ENCODE measurements at places on chromosomes 3 and 15.

- no peak for DNase-seq
These were observed 393.3 kb upstream of the CBLB start for GRCh38 chr3:106261915-106262683.

DNA sequence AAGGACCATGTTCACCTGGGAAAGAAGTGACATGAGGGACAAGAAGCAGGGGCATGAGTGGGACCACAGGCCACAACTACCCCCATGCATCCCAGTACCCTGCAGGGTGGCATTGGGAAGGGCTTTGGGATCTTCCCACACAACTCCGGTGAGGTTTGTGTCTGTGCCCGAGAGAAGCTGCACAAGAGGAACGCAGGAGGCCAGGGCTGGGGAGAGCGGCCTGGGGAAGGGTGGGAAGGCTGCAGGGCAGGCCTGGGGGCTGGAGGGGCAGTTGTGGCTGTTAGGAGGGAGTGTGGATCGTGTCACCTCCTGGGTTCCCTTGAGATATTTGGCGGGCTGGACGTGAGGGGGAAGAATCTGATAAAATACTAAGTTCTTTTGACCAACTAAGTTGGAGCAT is 25.3 kb upstream of the MFSD1 start:
- no peak for DNase-seq

DNA sequence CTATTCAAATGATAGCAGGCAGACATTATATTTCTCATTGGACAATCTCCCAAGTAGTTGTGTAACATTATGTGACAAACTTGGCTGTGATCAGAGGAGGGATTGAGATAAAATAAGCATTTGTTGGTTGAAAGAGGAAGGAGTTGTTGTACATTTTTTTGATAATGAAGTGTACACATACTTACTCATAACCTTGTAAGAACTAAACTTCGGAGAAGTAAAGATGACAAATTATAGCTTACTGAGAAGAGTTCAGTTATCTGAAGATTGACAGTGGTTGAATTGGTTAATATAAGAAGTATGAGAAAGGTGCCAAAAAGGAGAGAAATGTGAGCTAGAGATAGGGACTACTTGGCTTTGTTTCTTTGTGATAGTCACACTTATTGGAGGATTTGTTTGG is 32.6 kb downstream of the STT3B start:
- DNase-seq: no peak

DNA sequence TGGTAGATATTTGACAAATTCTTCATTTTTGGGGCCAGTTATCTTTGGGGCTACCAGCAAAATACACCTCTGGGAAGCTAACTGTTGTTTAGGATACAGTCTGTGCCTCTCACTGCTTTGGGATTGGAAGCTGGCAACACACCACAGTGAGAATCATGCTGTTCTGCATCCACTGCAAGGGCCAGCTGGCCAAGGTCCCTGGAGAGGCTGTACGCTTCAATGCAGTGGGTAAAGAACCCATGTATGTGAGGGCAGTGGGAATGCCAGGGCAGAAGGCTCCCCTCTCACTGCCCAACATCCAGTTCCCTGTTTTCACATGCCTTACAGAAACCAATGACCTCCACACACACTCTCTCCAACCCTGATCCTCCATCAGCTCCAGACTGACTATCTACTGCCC is 20.1 kb downstream of the ZDHHC3 start:
- no peak for DNase-seq

GRCh38 chr15:73244333-73244732 is 124.4 kb downstream of the HCN4 start:
- DNase-seq: peak; percentile 12

DNA sequence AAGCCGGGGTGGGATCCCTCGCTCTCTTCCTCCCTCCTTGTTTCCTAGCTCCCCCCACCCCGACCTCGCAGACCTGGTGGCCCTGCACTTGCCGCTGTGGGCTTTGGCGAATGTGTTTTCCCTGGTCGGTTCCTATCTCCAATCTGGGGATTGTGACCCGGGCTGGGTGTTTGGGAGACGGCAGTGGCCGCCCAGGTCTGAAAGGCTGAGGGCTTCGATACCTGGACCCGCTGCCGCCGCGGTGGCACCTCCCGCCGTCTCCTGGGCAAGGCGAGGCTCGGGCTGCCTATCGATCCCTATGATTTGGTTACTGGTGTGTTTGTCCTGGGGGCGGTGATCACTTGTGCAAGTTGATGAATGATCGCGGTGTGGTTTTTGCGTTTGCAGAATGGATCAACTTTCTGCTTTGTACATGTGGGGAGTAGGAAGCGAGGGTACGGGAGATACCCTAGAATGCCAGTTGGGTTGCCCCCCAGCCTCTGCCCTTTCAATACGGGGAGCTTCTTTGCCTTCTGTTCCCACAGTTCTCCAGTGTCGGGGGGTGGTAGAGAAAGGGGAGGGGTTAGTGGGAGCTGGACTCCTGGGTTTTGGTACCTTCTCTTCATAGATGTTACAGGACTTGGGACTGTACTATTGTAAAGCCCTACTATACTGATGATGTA is 3.0 kb downstream of the BBX start:
- peak; percentile 7 for DNase-seq

DNA sequence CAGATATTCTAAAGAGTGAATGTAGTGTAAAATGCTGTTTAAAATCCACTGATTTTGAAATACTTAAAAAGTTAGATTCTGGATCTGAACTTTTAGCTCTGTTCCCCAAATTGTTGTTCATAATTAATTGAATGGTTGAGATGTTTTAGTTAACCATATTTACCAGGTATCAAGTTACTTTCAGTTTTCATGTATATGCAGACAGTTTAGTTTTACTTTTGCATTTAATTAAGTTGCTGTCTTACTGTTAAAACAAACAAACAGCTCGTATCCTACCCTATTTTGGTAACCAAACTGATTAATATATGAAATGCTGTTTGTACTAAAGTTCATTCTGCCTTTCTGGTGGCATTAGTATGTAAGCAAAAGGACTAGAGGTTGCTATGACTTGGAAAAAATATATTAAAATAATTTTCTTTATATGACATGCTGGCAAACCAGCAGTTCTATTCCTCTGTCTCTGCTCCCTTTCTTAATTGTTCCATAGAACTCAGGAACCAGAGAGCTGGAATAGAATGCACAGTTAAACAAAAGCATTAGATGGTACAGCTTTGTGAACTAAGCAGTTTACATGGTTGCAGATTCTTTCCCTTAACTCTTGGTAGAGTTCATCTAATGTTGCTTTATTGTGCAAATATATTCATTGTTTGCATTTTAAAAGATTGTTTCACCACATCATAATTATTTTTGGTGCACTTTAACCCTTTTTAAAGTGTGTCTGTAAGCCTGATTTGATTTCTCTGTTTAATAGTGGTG is 39.5 kb upstream of the SCAANT1 start:
- no peak for DNase-seq

GRCh38 chr3:138465925-138466324 is 31.5 kb downstream of the ESYT3 start:
- DNase-seq: no peak
